ENCODE measurements at places on chromosomes 4 and X.

DNA sequence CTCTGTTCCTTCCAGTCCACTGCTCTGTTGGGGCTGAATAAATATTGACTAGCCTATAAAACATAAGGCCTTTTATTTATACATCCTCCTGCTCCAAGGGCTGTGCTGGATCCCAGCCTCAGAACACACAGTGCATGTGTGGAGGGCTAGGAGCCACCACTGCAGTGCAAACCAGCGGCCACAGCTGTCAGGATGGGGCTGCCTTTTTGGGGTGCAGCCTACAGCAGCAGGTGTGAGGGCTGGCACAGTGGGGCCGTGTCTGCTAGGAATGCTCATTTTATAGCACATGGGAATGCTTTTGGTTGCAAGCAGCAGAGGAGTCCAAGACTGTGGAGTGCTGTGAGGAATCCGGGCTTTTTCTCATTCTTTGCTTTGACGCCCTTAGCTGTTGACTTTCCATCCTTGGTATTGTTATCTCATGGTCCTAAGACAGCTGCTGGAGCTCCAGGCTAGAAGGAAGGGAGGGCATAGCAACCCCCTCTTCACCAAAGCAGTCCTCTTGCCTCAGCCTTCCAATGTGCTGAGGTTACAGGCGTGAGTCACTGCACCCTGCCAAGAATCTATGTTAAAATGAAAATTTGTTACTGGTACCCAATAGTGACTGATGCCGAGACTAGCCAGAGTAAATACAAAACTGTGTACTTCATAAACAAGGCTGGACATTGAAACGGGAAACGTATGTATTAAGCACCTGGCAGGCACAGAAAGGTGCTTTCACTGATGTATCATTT lies 334.3 kb upstream of the GATB start:
- no peak overlapping the region for H3K27ac ChIP-seq
- H3K4me3 ChIP-seq, result no peak overlapping the region
- DNase-seq, result no peak
- H3K4me1 ChIP-seq, result no peaks in the 10 kb centered on the region
- H3K36me3 ChIP-seq, result no peaks in the 10 kb centered on the region

DNA sequence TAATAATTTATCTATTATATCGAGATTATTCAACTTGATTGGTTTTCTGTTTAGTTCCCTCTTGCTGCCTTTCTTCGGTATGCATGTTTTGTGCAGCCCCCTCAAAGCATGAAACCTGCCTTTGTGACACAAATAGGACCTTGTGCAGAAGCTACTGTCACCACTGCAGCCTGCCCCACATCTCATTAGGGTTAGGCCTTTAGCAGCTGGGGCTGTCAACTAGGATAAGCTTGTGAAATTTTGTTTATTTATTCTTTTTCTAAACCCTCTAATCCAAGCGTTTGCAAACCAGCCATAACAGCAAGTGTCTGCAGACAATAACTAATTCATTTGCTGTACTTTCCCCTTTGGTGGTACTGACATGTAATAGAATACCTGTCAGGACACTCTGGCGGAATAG lies 258.9 kb downstream of the RCHY1 start:
- H3K4me1 ChIP-seq, result peaks cover 1% of the 10 kb centered on the region
- no peaks in the 10 kb centered on the region for H3K27me3 ChIP-seq
- H3K27ac ChIP-seq, result no peak overlapping the region

DNA sequence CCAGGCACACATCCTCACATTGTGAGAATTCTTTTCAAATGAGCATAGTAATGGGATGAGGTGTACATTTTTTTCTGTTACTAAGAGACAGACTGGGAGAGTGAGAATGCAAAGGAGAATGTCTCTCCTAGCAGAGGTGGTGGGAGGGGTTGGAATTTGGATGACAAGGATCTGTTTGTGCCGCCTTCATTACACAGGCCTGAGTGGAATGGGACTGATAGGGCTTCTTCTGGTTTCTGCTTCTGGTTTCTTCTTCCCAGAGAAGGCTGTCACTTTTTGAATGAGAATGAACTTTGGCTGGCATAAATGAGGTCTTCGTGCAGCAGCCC lies 55.4 kb downstream of the C4orf51 start:
- no peaks in the 10 kb centered on the region for H3K36me3 ChIP-seq
- no peak for DNase-seq
- H3K27ac ChIP-seq, result no peak overlapping the region
- H3K4me1 ChIP-seq, result peaks cover 12% of the 10 kb centered on the region

DNA sequence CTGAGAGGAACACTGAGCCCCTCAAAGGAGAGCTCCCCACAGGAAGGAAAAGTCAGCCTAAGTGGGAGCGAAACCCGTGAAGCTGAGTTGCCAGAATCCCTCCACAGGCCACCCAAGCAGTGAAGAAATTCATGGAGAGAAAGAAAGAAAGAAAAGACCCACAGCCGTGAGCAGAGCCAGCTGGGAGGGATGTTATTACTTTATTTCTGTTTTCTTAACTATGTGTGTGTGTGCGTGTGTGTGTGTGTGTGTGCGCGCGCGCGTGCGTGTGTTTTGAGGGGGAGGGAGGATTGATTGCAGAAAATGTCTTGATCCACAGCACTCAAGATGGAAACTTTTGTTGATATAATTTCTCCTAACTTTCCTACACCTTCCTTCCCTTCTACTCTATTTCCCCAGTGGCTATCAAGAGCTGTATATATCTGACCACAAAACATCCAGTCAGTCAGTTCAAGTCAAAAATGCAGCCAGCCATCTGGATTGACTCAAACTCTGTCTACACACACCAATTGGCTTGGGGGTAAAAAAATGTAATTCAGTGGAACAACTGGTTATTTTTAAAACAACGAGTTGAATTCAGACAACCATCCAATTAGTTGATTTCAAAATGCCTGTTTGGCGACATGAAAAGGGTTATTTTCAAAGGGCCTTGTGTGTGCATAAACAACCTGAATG lies 13.8 kb upstream of the GPC3 start:
- no peak overlapping the region for H3K27ac ChIP-seq
- H3K4me3 ChIP-seq, result no peak overlapping the region
- no peaks in the 10 kb centered on the region for H3K36me3 ChIP-seq
- no peaks in the 10 kb centered on the region for H3K27me3 ChIP-seq
- no peak for DNase-seq

- no peaks in the 10 kb centered on the region for H3K36me3 ChIP-seq
- H3K4me3 ChIP-seq, result no peak overlapping the region
- H3K27me3 ChIP-seq, result no peaks in the 10 kb centered on the region
- H3K27ac ChIP-seq, result no peak overlapping the region
- DNase-seq, result no peak
- H3K4me1 ChIP-seq, result no peaks in the 10 kb centered on the region
Observed at GRCh38 chr4:41471126-41472071, 66.6 kb upstream of the LIMCH1 start.

- H3K27me3 ChIP-seq, result no peaks in the 10 kb centered on the region
- H3K27ac ChIP-seq, result no peak overlapping the region
- no peaks in the 10 kb centered on the region for H3K4me1 ChIP-seq
- no peak for DNase-seq
- H3K4me3 ChIP-seq, result no peak overlapping the region
- peaks cover 8% of the 10 kb centered on the region for H3K36me3 ChIP-seq
Observed at GRCh38 chr4:6878451-6879059, 31.1 kb upstream of the TBC1D14 start.

GRCh38 chrX:149962859-149963757 lies 24.8 kb upstream of the EOLA2 start:
- H3K27ac ChIP-seq, result no peak overlapping the region
- no peak overlapping the region for H3K4me3 ChIP-seq
- no peaks in the 10 kb centered on the region for H3K36me3 ChIP-seq
- no peak for DNase-seq
- H3K27me3 ChIP-seq, result no peaks in the 10 kb centered on the region
- H3K4me1 ChIP-seq, result no peaks in the 10 kb centered on the region

- DNase-seq, result no peak
- no peaks in the 10 kb centered on the region for H3K36me3 ChIP-seq
- H3K4me3 ChIP-seq, result no peak overlapping the region
- H3K27me3 ChIP-seq, result no peaks in the 10 kb centered on the region
Observed at GRCh38 chrX:98380556-98380955, 1496.8 kb downstream of the RPA4 start.

- H3K27me3 ChIP-seq, result no peaks in the 10 kb centered on the region
- H3K4me3 ChIP-seq, result peak within 1 kb of the TSS; percentile 98
- H3K27ac ChIP-seq, result no peak within 1 kb of the TSS
- no peak for DNase-seq
Observed at GRCh38 chrX:141176586-141177451, at the start of gene LDOC1. Gene LDOC1, minus strand, starts transcription at chrX:141177129. Its CDS starts 108 bp downstream, at chrX:141177021.

- H3K27ac ChIP-seq, result no peak overlapping the region
- no peaks in the 10 kb centered on the region for H3K36me3 ChIP-seq
- peaks cover 4% of the 10 kb centered on the region for H3K4me1 ChIP-seq
- no peaks in the 10 kb centered on the region for H3K27me3 ChIP-seq
Observed at GRCh38 chr4:183541010-183541751, 36.3 kb downstream of the ING2 start.

GRCh38 chrX:105168577-105168976 lies 51.9 kb downstream of the TEX13A start:
- H3K36me3 ChIP-seq, result no peaks in the 10 kb centered on the region
- no peak overlapping the region for H3K4me3 ChIP-seq
- DNase-seq, result no peak
- H3K27me3 ChIP-seq, result no peaks in the 10 kb centered on the region

- no peak overlapping the region for H3K27ac ChIP-seq
- no peaks in the 10 kb centered on the region for H3K27me3 ChIP-seq
- DNase-seq, result no peak
- H3K4me3 ChIP-seq, result no peak overlapping the region
Observed at GRCh38 chrX:34586936-34587335, 70.1 kb downstream of the TMEM47 start.

DNA sequence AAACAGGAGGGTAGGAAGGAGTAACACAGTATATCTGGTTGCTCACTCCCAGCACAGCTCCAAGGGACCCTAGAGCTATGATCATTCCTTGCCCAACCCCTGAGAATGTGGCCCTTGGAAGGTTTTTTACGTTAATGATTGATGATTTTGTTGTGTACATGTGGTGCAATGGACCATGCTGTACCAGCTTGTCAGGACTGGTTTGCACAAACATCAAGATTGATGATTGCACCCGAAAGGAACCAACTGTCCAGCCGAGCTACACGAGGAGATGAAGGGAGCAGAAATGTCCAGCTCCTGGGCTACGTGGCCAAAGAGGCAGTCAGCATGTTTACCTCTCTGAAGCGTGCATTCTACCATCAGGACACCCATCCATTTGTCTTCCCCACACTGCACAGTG lies 83.2 kb upstream of the USP9X start:
- peaks cover 3% of the 10 kb centered on the region for H3K4me1 ChIP-seq
- no peaks in the 10 kb centered on the region for H3K36me3 ChIP-seq
- H3K4me3 ChIP-seq, result no peak overlapping the region
- H3K27me3 ChIP-seq, result no peaks in the 10 kb centered on the region

- peak overlapping the region; percentile 100 for H3K27ac ChIP-seq
- no peak overlapping the region for H3K4me3 ChIP-seq
- peaks cover 6% of the 10 kb centered on the region for H3K4me1 ChIP-seq
- no peak for DNase-seq
- H3K36me3 ChIP-seq, result no peaks in the 10 kb centered on the region
Observed at GRCh38 chr4:186249785-186250754, 15.9 kb upstream of the F11 start.

DNA sequence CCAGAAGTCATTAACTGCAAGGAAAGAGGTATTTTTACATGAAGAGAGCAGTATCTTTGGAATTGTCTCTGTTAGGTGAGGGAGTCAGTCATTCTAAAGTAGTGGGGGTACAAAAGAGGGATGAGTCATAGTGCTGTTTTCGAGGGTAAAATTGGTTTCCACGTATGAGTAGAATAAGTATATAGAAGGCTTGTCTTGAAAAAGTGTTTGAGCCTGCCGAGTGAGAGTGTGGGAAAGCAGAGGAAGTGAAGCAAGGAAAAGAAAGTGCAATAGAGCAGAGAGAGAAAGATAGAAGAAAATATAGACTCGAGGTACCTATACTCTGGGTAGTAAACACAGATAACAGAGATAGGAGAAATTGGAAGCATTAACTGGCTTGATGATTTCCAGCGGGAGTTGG lies 696.4 kb downstream of the DMD start:
- H3K4me1 ChIP-seq, result no peaks in the 10 kb centered on the region
- no peaks in the 10 kb centered on the region for H3K27me3 ChIP-seq
- H3K27ac ChIP-seq, result no peak overlapping the region
- DNase-seq, result no peak
- H3K36me3 ChIP-seq, result no peaks in the 10 kb centered on the region
- H3K4me3 ChIP-seq, result no peak overlapping the region

- H3K4me3 ChIP-seq, result no peak overlapping the region
- H3K27me3 ChIP-seq, result no peaks in the 10 kb centered on the region
- no peak overlapping the region for H3K27ac ChIP-seq
- no peaks in the 10 kb centered on the region for H3K4me1 ChIP-seq
- no peaks in the 10 kb centered on the region for H3K36me3 ChIP-seq
Observed at GRCh38 chr4:20570981-20571715, 129.1 kb upstream of the PACRGL start.

DNA sequence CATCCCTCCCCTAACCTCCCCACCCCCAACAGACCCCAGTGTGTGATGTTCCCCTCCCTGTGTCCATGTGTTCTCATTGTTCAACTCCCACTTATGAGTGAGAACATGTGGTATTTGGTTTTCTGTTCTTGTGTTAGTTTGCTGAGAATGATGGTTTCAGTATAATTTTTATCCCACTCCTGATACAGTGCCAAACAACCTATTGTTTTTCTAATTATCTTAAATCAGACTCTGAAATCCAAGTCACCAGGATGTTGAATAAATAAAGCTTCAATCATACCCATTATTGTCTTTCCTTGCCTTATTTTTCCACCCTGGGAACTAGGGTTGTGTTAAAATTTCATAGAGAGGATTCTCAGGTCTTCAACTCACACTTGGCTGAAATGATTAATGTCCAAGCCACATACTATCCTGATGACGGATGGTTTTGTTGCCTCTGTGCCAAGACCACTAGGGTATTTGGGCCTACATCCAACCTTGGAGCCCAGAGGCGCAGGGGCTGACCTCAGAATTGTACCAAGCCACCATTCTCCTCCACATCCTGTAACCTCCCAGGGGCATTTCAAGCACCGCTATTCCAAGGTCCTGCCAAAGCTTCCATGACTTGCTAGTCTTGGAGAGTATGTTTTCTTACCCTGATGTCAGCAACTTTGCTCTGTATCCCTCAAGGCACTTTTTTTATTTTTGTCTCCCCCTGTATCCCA lies 332.4 kb downstream of the ARHGAP24 start:
- H3K27ac ChIP-seq, result no peak overlapping the region
- no peaks in the 10 kb centered on the region for H3K36me3 ChIP-seq
- peaks cover 3% of the 10 kb centered on the region for H3K4me1 ChIP-seq
- H3K4me3 ChIP-seq, result no peak overlapping the region

- no peaks in the 10 kb centered on the region for H3K27me3 ChIP-seq
- no peaks in the 10 kb centered on the region for H3K36me3 ChIP-seq
- H3K27ac ChIP-seq, result no peak overlapping the region
- no peak overlapping the region for H3K4me3 ChIP-seq
- H3K4me1 ChIP-seq, result no peaks in the 10 kb centered on the region
Observed at GRCh38 chr4:24993551-24994080, 37.1 kb downstream of the LGI2 start.

GRCh38 chr4:109967798-109968520 lies 55.3 kb downstream of the EGF start:
- no peaks in the 10 kb centered on the region for H3K27me3 ChIP-seq
- no peaks in the 10 kb centered on the region for H3K4me1 ChIP-seq
- no peaks in the 10 kb centered on the region for H3K36me3 ChIP-seq
